ENCODE measurements at places on chromosomes 3 and 15. TPM values are rescaled to one million over a fixed set of nuclear protein-coding genes. Genes with fewer than 3 reads are reported as not detected.
A peak's percentile ranks its signal among the peaks of the same experiment; 100 is the strongest.

Gene CLDND1
- 111 TPM for polyA plus RNA-seq

DNA sequence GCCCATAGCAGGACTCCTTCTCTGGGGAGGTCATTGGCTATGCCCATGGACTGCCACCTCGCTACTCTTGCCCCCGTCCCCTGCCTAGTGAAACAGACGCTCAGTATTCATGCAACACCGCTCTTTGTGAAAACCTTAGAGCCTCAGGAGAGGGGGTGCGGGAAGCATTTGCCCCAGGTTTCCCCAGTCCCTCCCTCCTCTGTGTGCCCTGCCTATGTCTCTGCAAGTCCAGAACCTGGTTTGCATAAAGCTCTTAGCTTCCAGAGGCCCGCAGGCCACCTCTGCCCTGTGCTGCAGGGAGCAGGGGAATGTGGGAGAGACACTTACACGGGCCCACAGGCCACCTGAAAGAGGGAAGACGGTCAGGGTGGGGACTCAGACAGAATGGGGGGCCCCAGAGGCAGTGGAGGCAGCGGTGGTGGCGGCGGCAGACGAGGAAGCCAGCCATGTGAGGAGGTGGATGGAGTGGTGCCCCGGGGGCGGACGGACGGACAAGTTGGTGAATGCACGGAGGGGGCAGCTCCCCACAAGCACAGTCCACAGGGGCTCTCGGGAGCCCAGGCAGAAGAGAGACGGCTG is 33.8 kb upstream of the CTSH start:
- no peak overlapping the region for H3K27ac ChIP-seq
- no peaks in the 10 kb centered on the region for H3K36me3 ChIP-seq
- peaks cover 8% of the 10 kb centered on the region for H3K4me1 ChIP-seq
- H3K27me3 ChIP-seq = no peaks in the 10 kb centered on the region
- no peak for DNase-seq

DNA sequence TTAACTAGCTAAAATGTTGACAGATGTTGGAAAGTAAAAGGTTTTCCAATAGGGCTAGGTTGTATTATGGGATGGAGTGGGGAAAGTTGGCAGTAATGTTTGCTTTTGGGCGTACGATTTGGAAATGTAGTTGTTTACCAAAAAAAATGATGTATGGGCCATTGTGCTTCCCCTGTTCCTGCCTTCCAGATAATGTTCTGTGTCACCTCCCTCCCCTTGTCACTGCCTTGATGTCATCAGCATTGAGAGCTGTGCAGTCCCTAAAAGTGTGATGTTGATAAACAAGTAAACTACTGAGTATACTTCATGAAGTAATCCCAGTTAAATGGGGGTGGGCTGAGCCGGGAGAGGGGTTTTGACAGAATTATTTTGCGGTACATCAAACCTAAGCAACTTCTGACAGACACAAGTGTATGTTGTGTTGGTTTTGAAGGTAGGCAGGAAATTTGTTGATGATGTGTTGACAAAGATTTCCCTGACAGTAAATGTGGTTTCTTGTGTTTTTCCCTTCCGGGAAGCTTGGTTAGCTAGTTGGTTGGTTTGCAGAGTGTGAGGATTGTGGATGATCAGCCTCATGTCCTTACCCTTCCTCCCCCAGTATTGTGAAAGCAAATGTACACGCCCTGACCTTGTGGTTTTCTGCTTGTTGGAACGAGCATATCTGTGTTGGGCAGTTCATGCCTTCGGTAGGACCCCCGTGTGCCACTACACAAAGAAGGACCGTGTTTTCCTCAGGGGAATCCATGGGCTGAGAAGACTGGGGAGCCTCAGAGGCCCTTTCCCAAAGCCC is 87.3 kb downstream of the PGPEP1L start:
- peaks cover 85% of the 10 kb centered on the region for H3K36me3 ChIP-seq
- no peak for DNase-seq
- H3K4me1 ChIP-seq = no peaks in the 10 kb centered on the region
- no peak overlapping the region for H3K27ac ChIP-seq

Gene TRPM1
- not detected for polyA plus RNA-seq

DNA sequence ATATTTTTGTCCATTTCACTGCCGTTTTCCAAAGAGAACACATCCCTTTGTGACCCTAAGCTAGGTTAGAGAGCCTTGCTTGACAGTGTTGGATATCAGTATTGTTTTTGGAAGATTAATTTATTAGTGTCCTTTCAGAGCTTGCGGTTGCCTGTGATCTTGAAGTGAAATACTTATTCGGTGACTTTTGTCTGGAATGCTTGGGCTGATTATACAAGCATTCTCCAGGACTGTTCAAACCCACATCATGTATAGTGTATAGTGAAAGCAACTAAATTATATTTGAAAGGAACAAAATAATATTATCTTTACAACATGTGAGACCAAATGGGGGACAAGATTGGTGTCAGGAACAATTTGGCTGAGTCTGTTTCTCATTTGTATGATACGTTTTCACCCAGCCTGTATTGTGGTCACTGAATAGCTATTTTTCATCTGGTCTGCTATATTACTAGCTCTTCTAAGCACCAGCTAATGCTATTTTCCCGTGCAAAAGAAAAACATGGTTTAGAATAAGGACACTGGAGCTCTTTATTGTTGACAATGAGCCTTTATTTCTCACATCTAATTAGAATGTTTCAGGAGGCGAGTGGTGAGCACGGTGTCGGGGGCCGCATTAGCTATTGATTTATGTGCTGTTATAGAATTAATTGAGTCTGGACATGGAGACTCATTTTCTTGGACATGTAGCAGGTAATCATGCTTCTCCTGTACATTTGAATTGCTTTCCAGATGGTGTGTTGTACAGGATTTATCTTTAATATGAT is 158.1 kb downstream of the APBA2 start:
- no peaks in the 10 kb centered on the region for H3K27me3 ChIP-seq
- no peak overlapping the region for H3K27ac ChIP-seq
- H3K4me1 ChIP-seq = no peaks in the 10 kb centered on the region
- no peak overlapping the region for H3K4me3 ChIP-seq
- H3K36me3 ChIP-seq = no peaks in the 10 kb centered on the region

DNA sequence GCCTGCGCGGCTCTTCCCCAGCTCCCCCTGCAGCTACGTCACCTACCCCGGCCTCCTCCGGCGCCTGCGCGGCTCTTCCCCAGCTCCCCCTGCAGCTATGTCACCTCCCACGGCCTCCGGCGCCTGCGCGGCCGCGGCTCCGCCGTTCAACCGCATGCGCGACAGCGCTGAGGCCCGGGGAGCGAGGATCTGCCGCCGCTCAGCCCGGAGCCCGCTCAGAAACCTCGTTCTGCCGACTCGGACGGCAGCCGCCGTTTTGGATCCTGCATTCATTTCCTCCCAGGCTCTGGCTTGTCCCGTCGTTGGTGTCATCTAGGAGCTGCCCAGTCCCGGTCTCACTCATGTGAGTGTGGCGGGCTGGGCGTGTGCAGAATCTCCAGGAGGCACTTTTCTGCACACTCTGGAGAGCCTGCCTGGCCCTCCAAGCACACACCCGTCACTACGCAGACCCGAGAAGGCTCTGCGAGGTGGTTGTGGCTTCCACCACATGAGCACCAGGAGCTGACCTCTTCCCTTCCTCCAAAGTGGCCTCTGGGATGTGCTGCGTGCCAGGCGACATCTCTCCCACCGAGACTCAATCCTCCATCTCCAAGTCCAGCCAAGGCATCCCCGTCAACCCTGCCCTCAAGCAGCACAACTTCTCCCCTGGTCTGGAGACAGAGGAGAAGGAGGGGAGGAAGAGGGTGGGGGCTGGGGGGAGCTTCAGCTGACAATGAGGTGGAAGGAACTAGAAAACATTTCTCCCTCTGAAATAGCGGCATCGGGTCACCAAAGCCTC is 165.3 kb downstream of the CHSY1 start:
- peaks cover 8% of the 10 kb centered on the region for H3K4me1 ChIP-seq
- H3K27me3 ChIP-seq = no peaks in the 10 kb centered on the region
- no peak for DNase-seq
- no peak overlapping the region for H3K27ac ChIP-seq
- no peaks in the 10 kb centered on the region for H3K36me3 ChIP-seq

DNA sequence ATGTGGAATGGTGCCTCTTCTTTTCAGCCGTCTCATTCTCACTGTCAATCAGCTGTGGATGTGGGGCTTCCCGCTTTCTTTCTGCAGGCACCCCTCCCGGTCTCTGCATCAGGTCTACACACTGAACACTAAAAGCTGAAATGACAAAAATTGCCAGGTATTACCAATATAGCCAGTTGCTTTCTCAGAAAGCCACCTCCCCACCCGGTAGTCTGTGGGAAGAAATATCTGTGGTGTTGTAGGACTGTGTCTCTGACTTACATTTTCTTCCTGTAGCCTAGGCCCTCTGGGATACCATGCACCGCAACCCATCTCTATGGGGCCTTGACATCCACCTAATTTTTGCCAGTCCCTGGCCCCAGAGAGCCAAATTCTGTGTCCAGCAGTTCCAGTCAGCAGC is 19.2 kb upstream of the EPHB1 start:
- no peak for DNase-seq
- H3K27me3 ChIP-seq = no peaks in the 10 kb centered on the region

DNA sequence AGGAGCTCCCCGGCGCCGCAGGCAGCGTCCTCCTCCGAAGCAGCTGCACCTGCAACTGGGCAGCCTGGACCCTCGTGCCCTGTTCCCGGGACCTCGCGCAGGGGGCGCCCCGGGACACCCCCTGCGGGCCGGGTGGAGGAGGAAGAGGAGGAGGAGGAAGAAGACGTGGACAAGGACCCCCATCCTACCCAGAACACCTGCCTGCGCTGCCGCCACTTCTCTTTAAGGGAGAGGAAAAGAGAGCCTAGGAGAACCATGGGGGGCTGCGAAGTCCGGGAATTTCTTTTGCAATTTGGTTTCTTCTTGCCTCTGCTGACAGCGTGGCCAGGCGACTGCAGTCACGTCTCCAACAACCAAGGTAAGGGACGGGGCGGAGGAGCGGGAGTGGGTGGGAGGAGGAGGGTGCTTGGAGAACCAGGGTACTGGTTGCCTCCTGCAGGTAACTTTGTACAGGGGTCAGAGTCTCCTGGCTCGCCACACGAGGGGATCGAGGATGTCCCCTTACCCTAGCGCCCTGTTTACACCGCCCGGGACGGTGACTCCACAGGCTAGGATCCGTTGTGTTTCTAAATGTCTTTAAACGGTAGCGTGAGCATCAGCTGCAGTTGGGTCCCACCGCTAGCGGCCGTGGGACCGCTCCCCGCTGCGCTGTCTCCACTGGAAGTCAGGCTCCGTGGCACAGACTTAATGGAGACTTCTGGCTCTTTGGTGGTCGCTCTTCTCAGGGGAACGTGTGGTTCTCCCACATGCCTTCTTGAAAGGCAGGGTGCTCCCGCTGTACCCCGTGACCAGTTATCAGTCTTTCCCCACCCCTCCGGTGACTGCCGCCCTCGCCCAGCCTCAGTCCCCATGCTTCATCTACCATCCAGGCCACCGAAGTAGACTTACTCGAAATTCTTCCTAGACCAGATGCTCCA is 515 bp downstream of the EPHA6 start:
- no peak for DNase-seq
- H3K27ac ChIP-seq = no peak overlapping the region
- H3K4me3 ChIP-seq = peak overlapping the region; percentile 74
- H3K4me1 ChIP-seq = peaks cover 7% of the 10 kb centered on the region
- no peaks in the 10 kb centered on the region for H3K36me3 ChIP-seq

Gene SUCLG2
- 143 TPM for polyA plus RNA-seq

DNA sequence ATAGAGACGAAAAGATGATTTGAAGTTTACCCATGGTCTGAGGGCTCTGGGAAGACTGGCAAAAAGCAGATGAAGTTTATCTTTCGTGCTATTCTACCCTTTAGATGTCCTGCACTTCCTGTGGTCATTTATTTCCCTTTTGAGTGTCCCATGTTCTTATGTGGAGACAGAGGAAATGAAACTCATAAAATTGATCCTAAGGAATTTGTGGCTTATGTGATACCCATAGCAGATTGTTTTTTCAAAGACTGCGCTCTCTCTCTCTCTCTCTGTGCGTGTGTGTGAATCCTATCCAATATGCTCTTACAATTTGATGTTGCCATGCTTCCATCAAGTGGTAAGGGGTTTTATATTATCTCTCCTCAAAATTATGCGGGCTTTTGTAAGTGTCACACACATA is 607.5 kb upstream of the DPPA4 start:
- H3K4me1 ChIP-seq = no peaks in the 10 kb centered on the region
- DNase-seq = no peak
- H3K36me3 ChIP-seq = no peaks in the 10 kb centered on the region

Gene SERPINI2
- polyA plus RNA-seq = 0.09 TPM

Gene POLR2M
- 48.1 TPM for polyA plus RNA-seq

DNA sequence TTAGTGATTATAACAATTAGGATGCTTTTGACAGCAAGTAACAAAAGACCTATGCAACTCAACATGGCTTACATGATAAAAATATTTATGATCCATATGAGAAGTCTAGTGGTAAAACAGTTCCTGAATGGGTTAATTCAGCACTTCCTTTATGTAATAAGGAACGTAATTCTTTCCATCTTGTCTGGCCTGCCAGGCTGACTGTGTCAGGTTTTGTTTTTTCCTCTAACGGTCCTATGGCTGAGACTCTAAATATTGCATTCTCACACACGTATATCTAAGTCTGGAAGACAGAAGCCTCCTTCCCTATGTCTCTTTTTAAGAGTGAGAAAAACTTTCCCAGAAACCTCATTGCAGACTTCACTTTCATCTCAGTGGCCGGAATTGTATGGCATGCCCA is 50.6 kb downstream of the DUT start:
- H3K4me1 ChIP-seq = no peaks in the 10 kb centered on the region
- H3K4me3 ChIP-seq = no peak overlapping the region
- no peak overlapping the region for H3K27ac ChIP-seq
- DNase-seq = no peak
- no peaks in the 10 kb centered on the region for H3K36me3 ChIP-seq

DNA sequence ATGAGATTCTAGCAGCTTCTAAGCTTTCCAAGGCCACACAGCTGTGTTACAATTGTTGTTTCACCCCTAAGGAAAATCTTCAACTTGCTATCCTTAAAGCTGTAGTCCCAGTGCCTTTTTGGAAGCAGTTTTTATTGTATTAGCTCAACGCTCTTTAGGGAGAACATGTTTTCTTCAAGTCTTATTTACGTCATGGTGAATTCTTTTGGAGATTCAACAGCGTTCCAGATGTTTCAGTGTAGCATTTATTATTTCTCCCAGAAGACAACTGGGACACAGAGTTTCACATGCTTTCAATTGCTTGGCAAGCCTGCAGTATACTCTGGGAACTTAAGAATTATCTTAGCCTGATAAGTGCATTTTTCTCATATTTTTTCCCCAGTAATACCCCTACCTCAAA is 888.3 kb downstream of the PLOD2 start:
- no peaks in the 10 kb centered on the region for H3K27me3 ChIP-seq
- H3K36me3 ChIP-seq = no peaks in the 10 kb centered on the region
- H3K27ac ChIP-seq = no peak overlapping the region
- H3K4me1 ChIP-seq = no peaks in the 10 kb centered on the region
- H3K4me3 ChIP-seq = no peak overlapping the region

- peaks cover 2% of the 10 kb centered on the region for H3K36me3 ChIP-seq
- H3K27ac ChIP-seq = no peak overlapping the region
These were observed 201.9 kb upstream of the STRIT1 start for GRCh38 chr3:155495387-155495786.

Gene ARF4
- polyA plus RNA-seq = 209 TPM

DNA sequence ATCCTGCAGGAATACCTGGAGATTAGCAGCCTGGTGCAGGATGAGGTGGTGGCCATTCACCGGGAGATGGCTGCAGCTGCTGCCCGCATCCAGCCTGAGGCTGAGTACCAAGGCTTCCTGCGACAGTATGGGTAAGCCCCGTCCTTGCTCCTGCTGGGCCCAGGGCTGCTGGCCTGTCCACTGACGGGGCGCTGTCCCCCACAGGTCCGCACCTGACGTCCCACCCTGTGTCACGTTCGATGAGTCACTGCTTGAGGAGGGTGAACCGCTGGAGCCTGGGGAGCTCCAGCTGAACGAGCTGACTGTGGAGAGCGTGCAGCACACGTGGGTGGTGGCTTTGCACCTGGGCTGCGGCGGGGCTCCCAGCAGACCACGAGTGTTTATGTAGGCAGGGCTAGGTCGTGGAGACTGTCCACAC is 5.0 kb downstream of the FES start:
- H3K36me3 ChIP-seq = peaks cover 42% of the 10 kb centered on the region
- no peaks in the 10 kb centered on the region for H3K27me3 ChIP-seq
- no peak overlapping the region for H3K27ac ChIP-seq
- no peak overlapping the region for H3K4me3 ChIP-seq

Gene NR2F2
- polyA plus RNA-seq = 27.7 TPM
